ENCODE measurements at places on chromosomes 5 and 9.

GRCh38 chr5:142605611-142606010 is 80.3 kb downstream of the FGF1 start:
- DNase-seq: no peak

DNA sequence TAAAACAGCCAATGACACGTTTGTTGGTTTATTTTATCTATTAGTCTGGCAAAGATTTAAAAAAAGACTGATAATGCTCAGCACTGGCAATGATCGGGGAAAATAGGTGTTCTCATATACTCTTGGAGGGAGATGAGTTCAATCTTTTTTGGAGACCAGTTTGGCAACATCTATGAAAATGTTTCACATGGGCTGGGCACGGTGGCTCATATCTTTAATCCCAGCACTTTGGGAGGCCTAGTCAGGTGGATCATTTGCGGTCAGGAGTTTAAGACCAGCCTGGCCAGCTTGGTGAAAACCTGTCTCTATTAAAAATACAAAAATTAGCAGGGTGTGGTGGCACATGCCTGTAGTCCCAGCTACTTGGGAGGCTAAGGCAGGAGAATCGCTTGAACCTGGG is 6.8 kb upstream of the ANKRD31 start:
- DNase-seq: no peak

DNA sequence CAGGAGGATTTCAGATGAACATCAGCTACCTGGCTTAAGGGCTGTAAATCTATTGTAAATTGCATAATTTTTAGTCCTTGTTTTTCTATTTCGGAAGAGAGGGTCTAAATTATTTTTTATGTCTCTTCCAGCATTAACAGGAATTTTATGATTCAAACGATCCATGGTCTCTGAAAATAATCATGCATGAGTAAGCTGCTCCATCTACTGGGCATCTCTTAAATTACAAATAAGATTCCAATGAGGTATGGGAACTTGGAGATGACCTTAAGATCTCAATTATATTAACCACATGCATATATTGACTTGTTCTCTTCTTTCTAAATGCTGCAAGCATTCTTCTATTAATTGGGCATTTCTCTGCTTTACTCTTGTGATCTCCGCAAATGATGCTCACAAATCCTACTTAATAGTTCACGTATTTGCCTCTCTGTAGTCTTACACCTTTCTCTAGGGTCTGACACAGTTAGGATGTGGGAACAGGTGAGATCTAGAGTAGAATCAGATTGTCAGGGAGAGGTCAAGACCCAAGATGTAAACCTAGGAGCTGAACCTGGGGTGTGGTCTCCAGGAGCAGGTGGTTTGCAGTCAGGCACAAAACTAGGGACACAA is 86.9 kb downstream of the NUDT12 start:
- DNase-seq: no peak

- no peak for DNase-seq
Measured at GRCh38 chr5:69368458-69369339, 621 bp downstream of the AK6 start.

DNA sequence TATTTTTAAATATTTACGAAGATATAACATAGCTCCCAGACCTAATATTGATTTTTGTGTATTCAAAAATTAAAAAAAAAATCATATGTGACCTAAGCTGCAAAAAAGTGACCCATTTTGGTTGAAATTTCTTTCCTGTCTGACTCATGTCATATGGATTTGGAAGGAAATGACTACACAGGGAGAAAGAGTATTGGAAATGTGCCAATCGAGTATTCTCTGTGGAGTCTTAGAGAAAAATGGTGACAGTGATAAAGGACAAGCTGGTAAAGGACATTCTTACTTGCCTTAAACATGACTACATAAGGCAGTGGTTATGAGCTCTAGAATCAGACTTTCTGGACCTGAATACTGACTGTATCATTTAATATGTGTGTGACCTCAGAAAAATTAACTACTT is 262.9 kb upstream of the PTPRD start:
- DNase-seq: no peak

- no peak for DNase-seq
Measured at GRCh38 chr5:71537687-71538086, 49.5 kb upstream of the MCCC2 start.

GRCh38 chr5:169978714-169979113 is 1.6 kb downstream of the INSYN2B start:
- no peak for DNase-seq

DNA sequence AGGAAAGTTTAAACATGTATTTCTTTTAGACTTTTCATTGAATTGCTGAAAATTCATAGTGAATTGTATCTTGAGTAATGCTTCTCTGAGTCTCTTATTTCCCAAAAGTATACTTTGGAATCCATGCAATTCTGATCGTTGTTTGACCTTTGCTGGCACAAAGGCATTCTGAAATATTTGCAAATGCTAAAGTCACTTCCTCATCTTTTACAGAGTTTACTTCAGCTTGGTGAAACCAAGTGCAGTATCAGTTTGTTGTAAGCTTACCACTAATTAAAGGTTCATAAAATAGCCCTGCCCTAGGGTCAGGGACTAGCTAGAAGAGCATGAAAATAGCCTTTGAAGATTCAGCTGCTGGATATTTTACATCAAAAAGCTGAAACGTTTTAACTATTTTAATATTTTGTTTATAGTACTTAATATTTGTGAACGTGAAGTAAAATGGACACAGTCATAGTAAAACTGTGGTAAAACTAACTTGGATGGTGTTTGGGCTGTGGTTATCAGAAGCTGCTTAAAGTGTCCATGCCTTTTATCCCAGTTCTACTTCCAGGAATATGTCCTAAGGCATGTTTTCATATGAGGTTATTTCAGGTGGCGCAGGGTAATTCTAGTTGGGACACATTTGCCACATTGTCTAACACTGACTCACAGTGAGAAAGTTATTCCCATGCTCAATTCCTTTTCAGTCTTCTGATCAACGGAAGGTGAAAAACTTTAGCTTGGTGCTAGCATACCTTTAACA is 45.3 kb downstream of the SLC22A5 start:
- DNase-seq: no peak

DNA sequence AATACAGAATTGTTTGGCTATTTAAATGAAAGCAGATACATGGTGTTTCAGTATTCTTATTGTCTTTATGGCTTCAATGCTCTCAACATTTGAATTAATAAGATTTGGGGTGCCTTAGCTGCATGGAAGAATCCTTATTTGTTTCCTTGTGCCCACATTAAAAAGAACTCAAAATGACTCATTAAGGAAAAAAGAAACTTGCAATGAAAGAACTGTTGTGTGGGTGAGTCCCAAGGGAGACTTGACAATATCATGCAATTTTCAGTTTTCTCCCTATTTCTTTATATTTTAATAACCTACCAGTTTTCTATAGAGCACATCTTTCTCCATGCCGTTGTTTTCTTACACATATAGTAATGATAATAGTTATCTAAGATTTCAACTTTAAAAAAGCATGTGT is 404.0 kb downstream of the PDE4D start:
- DNase-seq: no peak

- no peak for DNase-seq
Measured at GRCh38 chr9:134661299-134661698, 19.7 kb downstream of the COL5A1 start.

GRCh38 chr9:127528422-127529251 is 77.3 kb downstream of the LRSAM1 start:
- no peak for DNase-seq

GRCh38 chr5:152942633-152943336 is 537.7 kb upstream of the NMUR2 start:
- no peak for DNase-seq

DNA sequence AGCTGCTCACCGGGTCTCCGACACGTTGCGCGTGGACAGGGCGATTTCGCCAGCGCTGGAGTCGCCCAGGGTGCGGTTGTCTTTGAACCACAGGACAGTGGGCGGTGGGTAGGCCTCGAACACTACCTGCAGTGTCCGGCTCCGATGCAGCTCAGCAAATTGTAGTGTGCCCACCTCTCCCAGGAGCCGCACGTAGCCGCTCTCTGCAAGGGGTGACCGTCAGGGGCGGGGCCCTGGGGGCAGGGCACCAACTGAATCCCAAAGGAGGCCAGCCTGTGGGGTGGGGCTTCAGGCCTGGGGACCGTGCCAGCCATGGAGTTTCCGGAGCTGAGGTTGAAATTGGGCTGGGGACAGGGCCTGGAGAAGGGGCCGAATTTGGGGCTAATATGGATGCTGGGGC is 22.9 kb downstream of the PDGFRB start:
- no peak for DNase-seq

GRCh38 chr5:36442796-36443195 is 141.1 kb upstream of the RANBP3L start:
- DNase-seq: no peak

- no peak for DNase-seq
Measured at GRCh38 chr5:61320860-61321259, 11.2 kb upstream of the ZSWIM6 start.

- no peak for DNase-seq
Measured at GRCh38 chr5:135244620-135245021, 154.4 kb downstream of the MACROH2A1 start.

- DNase-seq: no peak
Measured at GRCh38 chr9:109206670-109207069, 39.6 kb upstream of the FRRS1L start.

- no peak for DNase-seq
Measured at GRCh38 chr9:125312411-125312810, 50.8 kb downstream of the GAPVD1 start.

DNA sequence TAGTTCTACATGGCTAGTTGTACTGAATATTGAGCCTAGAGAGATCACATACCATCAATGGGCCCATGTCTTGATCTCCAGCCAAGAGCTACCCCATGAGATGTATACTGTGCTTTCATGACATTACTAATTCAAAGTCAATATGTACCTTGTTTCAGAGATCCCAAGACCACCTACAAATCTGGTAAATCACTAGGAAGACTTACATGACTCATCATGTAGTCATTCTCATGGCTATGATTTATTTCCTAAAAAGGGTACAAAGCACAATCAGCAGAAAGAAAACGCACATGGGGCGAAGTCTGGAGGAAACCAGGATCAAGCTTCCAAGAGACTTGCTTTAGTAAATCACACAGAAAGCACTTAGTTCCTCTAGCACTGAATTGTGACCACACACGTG is 103.0 kb downstream of the PCSK5 start:
- DNase-seq: no peak

DNA sequence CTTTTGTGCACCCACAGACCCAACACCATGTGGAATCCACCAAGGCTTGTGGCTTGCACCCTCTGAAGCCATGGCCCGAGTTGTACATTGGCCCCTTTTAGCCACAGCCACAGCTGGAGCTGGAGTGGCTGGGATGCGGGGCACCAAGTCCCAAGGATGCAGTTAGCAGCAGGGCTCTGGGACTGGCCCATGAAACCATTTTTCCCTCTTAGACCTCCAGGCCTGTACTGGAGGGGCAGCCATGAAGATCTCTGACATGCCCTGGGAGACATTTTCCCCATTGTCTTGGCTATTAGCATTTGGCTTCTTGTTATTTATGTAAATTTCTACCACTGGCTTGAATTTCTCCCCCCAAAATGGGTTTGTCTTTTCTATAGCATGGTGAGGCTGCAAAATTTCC is 51.8 kb downstream of the RASA1 start:
- DNase-seq: no peak

GRCh38 chr9:97640325-97640724 is 6.7 kb downstream of the NCBP1 start:
- no peak for DNase-seq

DNA sequence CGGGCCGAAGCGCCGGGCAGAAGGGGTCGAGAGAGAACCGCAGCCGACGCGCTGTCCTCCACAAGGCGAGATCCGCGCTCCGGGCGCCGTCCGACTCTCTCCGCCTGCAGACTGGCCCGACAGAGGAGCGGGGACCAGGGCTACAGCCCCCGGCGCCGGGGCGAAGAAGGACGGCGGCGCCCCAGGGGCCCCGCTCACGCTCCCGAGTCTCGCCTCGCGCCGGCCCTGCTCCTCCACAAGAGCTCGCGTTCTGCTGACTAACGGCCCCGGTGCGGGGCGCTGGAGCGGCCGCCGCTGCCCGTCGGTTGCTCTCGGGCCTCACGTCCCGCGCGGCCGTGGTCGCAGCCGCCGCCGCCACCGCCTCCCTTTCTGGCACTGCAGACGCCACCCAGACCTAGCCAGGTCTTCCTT is 338 bp downstream of the ABHD17B start:
- DNase-seq: no peak

DNA sequence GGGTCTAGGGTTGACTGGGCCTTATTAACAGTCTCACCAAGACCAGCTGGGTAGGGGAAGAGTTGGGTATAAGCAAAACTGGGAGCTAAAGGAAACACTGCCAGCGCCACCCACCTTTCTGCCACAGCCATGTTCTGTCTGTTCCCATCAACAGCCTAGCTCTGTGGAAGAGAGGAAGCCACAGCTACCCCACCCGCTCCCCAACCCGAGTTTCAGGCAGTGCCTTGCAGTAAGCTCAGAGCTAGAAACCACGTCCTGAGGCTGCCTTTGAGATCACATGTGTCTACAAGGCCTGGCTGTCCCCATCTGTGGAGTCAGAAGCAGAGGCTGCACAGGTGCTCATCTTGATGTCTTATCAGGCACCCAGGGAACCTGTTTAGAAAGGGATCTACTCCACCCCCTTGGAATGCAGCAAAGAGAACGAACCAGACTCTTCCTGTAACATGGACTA is 15.3 kb downstream of the HNRNPH1 start:
- no peak for DNase-seq

DNA sequence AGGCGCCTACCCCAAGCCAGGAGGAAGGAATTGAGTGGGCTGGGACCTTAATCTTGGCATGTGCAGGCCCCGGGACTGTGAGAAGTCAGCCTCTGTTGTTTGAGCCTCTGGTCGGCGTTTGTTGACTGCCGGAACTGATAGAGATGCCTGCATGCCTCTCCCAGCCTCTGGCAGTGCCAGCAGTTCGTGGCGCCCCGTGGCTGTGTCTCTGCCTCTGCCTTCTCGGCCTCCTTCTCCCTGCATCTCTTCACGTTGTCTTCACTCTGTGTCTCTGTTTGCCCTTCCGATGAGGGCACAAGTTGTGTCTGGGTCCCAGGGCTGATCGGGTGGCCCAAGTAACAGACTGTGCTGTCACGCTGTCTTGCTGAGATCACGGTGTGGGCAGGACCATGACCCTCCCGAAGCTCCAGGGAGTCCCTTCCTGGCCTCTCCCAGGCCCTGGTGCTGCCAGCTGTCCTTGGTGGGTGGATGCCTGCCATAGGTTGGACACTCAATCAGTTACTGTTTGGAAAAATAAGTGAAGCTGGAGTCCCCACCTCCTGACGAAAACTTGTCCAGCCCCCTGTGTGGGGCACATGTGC is 133.5 kb upstream of the LPCAT1 start:
- no peak for DNase-seq

DNA sequence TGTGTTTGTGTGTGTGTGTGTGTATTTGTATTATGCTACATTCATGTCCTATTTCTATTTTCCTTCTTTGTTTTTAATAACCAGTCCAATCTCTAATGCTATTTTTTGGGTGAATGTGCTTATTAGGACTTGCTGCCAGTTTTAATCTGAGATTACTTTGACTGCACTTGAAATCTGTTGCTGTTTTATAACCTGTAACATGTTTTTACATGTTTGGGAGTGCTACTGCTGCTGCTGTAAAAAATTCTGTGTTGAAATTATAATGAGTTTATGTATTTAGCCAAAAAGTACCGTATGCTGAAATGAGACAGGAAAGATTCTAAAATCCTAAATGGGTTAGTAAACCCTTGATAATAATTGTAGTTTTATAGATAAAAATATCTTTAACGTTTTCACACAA is 104.7 kb upstream of the SSBP2 start:
- no peak for DNase-seq

Measured in stimulated activated CD4-positive, alpha-beta T cell treated with anti-CD3 and anti-CD28 coated beads, Interleukin-15, amount 100 ng/mL, for 1 hour (primary cell).